ENCODE measurements at places on chromosomes 7 and 10.

GRCh38 chr10:74039561-74040145 lies 41.7 kb downstream of the VCL start:
- DNase-seq, result no peak

GRCh38 chr10:78181381-78182055 lies 147.9 kb downstream of the RPS24 start:
- no peak for DNase-seq

DNA sequence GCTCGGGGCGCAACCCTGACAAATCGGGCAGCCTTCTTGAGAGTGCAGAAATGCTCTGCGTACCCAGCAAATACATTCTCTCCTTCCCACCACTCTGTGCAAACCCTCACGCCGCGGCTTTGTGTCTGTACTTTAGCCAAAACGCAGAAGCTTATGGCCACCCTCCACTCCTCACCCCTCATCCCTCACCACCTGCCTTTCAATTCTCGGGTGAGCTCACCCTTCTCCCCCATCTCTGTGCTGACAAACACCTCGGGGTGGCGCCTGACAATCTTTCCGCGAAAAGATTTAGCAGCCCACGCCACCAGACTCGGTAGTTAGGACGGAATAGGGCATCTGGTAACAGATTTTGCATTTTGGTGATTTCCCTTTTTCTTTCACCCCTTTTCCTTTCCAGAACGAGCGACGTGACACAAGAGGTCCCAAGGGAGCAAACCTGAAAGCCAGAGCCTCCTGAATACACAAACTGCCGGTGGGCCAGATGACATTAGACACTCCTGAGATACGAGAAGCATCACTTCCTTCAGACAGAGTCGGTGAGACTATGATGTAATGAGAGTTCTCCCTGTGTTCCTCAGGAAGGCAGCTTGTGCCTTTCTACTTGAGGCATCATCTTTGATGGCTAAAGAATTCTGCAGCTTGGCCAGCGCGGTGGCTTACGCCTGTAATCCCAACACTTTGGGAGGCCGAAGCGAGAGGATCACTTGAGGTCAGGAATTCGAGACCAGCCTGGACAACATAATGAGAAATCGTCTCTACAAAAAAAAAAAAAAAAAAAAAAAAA lies 671 bp upstream of the ATAD1 start:
- no peak for DNase-seq

DNA sequence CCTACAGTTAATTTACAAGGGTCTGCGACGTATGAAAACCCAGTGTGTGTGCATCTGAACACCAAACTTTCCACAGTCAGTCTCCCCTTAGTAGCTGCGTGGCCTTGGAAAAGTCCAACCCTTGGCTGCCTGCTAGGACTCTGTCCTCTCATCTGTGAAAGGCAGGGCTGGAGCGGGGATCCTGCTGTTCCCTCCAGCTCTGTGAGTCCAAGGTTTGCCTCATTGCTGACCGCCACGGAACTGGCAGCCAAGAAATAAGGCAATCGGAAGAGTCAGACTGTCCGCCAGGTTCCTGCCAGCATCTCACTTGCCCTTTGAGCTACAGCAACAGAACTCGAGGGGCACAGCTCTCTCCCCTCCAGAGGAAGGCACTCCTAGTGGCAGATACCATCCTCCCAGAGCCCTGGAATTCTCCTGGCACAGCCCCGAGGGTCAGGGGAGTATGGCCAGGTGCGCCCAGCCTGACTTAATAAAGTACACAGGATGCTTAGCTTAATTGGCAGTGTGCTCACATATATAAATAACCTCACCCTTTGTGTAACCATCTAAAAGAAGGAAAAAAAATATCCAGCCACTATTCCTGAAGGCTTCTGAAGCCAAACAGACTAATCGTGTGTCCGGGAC lies 530.1 kb upstream of the FOXK1 start:
- DNase-seq, result no peak

DNA sequence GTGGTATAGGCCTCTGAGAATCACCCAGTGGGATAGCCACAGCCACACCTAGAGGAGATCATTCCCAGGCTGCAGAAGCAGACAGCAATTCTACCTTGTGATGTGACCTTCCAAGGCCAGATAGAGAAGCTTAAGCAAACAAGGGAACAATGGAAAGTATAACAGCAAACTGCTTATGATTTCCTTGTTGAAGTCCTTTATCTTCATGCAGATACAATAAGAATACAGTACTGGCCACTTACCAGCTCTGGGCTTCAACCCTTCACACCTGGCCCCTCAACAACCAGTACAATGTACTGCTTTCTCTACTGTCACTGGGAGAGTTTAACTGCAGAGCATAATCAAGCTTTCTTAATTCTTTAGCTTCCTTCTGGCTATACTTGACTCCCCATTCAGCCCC lies 22.6 kb upstream of the DDX50 start:
- DNase-seq, result no peak
